Kidney tubule cell (primary cell): ENCODE measurements at places on chromosomes 4 and X.

GRCh38 chrX:134623293-134624045 lies 34.8 kb downstream of the PLAC1 start:
- DNase-seq, result no peak

- DNase-seq, result peak; percentile 85
Observed at GRCh38 chr4:141713771-141714445, 77.5 kb downstream of the IL15 start.

DNA sequence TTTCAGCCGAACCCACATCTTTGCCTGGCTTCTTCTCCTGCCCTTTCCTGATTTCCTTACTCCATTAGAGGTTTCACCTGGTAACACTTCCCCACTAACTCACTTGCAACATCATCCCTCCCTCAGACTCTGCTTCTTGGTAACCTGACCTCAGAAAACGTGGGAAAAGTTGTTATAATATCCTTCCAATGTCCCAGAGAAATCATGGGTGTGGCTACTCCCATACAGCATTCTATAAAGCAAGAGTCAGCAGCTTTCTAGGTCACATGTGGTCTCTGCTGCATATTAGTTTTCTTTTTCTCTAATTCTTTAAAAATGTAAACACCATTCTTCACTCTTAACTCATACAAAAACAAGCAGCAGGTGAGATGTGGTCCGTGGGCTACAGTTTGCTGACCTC lies 283.1 kb upstream of the MAOA start:
- DNase-seq, result no peak

DNA sequence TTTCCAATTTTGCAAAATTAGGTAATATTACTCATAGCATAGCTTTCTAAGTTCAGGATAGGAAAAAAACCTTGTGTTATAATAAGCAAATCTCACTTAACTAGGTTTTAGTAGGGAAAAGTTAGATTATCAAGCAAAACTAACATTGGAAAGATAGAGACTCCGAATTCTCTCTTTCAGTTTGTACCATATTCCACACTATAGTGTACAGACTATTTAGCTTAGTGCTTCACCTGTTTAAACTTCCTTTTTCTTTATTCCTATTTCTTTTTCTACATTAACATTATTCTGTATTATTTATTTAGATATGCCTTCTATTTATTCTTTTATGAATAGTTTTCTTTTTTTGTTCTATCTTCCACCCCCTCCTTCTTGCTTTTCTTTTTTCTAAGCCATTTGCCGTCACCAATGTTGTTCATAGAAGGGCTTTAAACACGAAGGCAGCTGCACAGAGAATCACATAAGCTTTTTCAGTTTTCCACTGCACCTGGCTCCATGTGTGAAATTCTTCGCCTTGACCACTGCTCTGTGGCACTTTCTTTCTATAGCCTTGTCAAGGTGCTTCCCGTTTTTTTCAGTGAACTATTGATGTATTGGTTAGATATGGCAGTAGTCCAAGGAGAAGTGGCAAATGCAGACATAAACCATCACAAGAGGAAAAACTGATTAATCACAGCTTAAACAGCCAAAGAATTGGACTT lies 8.5 kb downstream of the PCDH10 start:
- DNase-seq, result no peak

GRCh38 chrX:65196758-65197360 lies 220.6 kb upstream of the ZC4H2 start:
- peak; percentile 30 for DNase-seq

DNA sequence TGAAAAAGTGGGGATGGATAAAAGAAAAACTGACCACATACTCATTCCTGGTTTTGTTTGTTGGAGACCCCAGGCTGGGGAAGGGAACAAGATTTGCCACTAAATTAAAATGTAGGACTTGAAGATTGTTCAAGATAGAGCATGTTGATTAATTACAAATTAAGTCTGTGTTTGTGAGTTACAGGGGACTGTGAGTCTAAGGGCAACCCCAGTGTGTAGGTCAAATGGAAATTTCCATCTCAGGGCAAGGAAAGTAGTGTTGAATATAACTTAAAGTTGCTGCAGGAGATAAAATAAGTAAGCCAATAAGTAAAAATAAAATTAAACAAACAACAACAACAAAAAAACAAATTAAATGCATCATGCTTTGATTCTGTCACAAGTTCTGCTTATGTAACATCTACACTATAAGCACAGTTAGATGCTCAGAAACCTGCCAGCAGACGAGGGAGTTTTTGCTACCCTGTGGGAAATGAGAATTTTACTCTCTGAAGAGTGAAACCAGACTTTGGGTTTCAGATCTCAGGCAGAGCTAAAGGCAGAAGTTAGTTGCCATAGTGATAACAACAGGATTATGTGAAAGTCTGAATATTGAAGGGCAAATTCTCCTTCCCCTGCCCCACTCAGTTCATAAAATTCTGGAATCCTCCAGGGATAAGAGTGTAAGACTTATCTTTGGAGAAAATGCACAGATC lies 352.3 kb downstream of the GRXCR1 start:
- DNase-seq, result no peak
